H7 (cell line): ENCODE measurements at places on chromosomes 7 and 10.

GRCh38 chr10:110413903-110414547, 83.7 kb upstream of the DUSP5 start:
- DNase-seq: no peak

- DNase-seq: no peak
These were observed 447.8 kb upstream of the GALNT17 start for GRCh38 chr7:70684173-70684572.

DNA sequence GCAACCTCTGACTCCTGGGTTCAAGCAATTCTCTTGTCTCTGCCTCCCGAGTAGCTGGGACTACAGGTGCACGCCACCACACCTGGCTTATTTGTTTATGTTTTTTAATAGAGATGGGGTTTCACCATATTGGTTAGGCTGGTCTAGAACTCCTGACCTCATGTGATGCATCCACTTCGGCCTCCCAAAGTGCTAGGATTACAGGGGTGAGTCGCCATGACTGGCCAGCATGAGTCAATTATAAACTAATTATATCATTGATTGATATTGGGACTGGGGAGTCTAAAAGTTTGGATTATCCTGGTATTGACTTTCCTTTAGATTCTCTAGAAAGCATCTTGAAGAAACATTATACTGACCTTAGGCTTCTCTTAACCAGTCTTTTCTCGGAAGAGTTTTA, 73.9 kb upstream of the CCNY start:
- no peak for DNase-seq

- DNase-seq: no peak
These were observed 171.1 kb upstream of the TMEM196 start for GRCh38 chr7:19944363-19945120.

DNA sequence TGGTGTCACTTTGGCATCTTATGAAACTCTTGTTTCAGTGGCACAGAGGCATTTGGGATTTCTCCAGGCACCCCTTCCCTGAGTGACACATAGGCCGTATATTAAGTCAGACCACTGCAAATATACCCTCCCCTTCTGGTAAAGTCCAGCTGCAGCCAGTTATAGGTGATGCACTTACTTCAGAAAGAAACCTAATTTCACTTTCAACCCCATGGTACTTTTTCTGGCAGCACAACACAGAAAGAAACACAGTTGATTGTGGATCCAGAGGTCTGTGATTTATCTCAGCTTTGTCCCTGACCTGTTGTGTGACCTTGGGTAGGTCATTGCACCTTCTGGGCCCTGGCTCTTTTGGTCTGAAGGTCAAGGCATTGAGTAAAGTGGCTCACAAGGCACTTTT, 173.2 kb downstream of the BUB3 start:
- DNase-seq: no peak

- DNase-seq: no peak
These were observed 22.9 kb upstream of the AQP1 start for GRCh38 chr7:30888747-30889146.

DNA sequence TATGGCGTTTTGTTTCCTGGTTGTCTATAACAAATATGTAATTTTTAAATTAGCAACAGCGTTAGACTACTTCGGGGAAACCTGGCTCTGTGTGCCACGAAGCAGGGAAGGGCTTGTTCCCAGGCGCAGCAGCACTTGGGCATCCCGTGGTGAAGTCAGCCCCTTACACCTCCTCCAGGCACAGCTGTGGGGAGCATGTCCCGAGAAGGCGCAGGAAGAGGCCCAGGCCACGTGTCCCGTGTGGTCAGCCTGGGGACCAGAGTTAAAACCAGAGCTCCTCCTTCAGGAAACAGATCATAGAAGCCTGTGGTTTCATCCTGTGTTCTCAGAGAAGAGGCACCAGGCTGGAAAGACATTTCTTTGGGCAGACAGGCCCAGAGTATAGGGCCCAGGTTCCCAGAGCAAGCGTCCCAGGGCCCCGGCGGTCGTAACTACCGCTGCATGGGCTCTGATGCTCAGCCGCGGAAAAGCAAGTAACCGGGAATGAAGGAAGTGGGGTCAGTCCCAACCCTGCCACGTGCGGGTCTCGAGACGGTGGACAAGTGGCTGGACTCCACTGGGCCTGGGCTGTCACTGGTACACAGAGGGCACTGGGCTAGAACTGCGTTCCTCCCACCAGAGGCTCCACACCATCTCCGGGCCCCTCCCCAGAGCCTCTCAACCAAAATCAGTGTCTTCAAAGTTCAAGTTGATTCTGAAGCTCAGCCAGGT, 7.1 kb downstream of the NUDT1 start:
- DNase-seq: no peak

GRCh38 chr7:140640727-140641523, at the start of gene DENND2A:
Gene DENND2A (minus strand): TSS chr7:140640813. CDS start chr7:140602397, 38,416 bp downstream.
- DNase-seq: peak; percentile 97

DNA sequence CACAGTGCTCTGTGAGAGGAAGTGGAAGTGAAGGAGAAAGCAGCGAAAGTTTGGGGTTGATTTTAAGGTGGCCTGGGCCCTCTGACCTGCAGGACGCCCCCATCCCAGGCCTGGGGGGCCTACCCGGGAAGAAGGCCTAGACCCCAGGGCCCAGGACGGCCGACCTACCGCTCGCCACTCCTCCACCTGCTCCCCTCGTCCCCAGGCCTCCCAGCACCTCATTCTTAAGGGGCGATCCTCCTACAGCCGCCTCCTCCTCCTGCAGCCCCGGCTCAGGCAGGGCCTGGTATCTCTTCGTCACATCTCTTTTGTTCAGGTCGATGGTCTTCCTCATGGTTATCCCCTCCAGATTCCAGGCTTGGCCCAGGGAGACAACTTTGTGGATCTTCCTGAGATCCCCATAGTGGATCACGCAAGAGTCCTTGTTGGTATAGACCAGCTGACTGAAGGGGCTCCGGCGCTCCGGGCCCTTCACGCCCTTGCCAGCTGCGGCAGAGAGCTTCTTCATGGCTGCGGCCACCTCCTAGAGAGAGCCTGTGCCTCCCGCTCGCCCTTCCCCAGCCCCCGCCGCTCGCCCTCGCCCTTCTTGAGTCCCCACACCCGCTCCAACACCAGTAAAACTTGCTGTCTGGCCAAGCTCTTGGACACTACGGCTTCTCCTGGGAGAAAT, 117.5 kb downstream of the OR13A1 start:
- peak; percentile 34 for DNase-seq

DNA sequence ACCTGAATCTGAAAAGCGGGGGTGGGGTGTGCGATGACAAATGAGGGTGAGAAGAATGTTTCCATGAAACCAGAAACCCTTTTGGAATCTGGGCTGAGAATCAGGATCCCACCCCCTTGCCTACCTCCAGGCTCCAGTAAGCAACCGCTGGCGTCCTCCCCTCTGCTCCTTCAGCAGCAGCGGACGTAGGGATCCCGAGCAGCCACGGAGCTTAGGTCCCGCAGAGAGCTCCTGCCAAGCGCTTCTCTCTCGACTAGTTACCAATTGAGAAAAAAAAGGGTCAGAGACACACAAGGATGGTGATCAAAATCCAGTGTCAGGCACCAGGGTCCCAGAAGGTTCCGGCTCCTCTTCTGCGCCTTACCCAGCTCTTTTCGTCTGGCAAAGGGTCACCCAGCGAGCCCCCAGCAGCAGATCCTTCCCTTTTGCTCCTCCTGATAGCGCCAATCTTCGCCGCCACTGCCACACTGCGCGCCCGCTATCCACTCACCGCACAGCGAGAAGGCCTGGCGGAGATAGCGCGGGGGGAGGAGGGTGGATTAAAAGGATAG, 733.5 kb downstream of the ZWINT start:
- peak; percentile 52 for DNase-seq

- no peak for DNase-seq
These were observed 41.8 kb downstream of the CAV1 start for GRCh38 chr7:116566666-116567065.

DNA sequence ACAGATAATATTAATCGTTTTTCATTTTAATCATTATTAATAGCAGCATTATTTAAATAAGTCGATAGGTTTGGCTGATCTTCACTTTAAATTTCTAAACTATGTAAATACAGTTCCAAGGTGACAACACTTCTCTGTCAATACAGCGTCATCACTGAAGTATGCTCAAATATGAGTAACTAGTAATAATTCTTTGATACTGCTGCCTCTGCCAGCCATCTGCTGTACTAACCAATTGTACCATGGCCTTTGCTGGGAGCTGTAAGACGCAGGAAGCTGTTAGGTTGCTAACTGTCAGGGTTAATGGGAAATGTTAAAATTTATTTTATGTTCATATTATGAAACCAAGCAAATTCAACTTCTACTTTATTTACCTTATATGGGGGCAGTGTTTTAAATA, 1650.5 kb upstream of the LRRTM3 start:
- DNase-seq: no peak

DNA sequence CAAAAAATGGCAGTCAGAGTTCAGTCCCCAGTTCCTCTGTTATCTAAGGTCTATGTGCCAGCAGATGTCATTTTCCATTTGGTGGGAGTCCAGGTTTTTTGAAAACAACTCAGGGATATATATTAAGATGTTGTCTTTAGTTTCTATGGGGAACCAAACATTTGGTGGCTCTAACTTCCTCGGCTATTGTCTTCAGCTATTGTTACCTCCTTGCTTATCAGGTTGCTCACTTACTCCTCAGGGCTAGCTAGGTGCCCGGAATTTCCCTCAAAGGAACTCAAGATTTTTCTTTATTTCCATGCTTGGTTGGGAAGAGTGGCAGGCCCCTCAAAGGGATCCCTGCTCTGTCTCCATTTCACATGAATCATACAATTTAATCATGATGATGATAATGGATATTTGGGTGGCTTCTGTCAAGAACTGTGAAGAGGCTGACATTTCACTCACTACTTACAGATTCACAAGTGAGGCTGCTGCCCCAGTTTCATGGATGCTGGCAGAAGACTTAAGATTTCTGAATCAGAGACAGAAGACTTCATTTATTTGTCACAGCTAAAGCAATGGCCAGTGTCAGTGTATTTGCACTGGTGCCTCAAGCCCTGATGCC, 182.8 kb downstream of the PKD1L1 start:
- no peak for DNase-seq

DNA sequence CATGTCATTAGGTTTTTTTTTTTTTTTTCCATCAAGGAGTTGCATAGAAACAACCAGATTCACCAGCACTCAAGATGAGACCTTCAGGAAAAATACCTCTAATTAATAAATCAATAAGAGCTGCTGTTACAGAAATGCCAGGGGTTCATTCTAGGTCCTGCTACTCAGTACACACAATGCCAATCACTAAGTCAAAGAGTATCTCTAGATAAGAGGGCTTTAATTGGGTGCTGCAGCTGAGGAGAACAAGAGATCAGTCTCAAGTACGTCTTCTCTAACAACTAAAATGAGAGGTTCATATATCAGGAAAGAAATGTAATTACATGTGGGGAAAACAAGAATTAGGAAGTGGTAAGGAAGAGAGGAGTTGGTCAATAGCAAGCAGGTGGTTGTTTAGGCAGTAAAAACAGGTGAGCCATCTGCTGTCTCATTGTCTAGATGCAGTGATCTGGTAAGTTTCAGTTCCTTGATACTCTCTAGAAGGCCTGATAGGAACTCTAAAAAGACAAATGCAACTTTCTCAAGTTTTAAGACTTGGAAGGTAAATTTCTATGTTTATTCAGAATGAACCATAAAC, 272.9 kb upstream of the ZWINT start:
- DNase-seq: no peak

- DNase-seq: no peak
These were observed 17.9 kb upstream of the KAT6B start for GRCh38 chr10:74808501-74808900.

- no peak for DNase-seq
These were observed 145.1 kb upstream of the MEOX2 start for GRCh38 chr7:15831606-15832005.

- no peak for DNase-seq
These were observed 4.0 kb upstream of the SVOPL start for GRCh38 chr7:138705167-138705566.

GRCh38 chr10:62268027-62268398, 631 bp downstream of the RTKN2 start:
- DNase-seq: no peak

GRCh38 chr7:151632750-151633515, 113.2 kb upstream of the RHEB start:
- DNase-seq: peak; percentile 61

GRCh38 chr10:74799721-74800221, 26.6 kb upstream of the KAT6B start:
- DNase-seq: no peak

DNA sequence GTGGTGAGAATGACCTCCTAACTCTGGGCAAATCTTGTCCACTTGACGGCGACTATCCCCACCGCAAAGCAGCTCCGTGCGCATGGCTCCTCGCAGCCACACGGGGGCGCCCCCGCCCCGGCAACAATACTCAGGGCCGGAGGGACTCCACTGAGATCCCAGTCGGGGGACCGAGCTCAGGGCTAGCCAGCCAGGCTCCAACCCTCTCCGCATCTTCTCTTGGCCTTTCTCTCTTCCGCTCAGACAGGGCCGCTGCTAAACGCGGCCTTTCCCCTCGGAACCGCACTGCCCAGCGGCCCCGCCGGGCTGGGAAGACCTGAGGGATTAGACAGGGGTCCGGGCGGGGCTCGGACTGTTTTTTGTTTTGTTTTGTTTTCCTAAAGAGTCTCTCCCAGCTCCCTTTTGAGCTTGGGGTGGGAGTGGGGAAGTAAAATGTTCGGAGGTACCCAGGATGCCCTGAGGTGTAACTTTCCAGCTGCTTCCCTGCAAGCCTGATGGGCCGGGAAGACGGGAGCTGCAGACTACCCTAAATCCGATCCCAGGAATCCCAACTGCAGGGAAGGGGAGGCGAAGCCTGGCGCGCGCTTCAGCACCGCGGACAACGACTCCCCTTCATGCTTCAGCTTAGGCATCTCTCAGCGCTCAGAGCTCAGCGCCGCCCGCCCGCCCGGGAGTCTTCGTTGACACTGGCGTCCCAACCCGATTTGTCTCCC, 2.7 kb downstream of the KCNIP2 start:
- peak; percentile 94 for DNase-seq

DNA sequence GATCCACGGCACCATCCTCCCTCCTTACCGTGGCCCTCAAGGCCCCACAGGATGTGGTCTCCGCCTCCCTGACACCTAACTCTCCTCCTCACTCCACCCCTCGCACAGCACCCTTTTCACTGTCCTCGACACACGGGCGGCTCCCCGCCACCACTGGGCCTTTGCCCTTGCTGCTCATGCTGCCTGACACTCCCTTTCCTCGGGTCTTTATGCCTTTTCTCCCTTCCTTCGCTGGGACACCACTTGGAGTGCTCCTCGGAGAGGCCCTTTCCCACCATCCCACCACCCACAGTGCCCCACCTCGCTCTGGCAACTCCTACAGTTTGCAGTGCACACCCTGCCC, 7.9 kb upstream of the INMT start:
- no peak for DNase-seq
